ENCODE measurements at places on chromosomes 4 and X.

GRCh38 chr4:158871335-158871724 lies 102.5 kb downstream of the FNIP2 start:
- no peak for DNase-seq

- peak; percentile 50 for DNase-seq
Observed at GRCh38 chr4:168648929-168649328, 152.1 kb downstream of the PALLD start.

GRCh38 chrX:43467608-43468234 lies 188.4 kb upstream of the MAOA start:
- DNase-seq = no peak

- DNase-seq = peak; percentile 74
Observed at GRCh38 chr4:150582146-150582872, at the start of gene MAB21L2. Gene MAB21L2, plus strand, starts transcription at chr4:150582151. Its CDS starts 879 bp downstream, at chr4:150583030.

- DNase-seq = no peak
Observed at GRCh38 chrX:109614951-109615350, 10.0 kb downstream of the KCNE5 start.

- DNase-seq = no peak
Observed at GRCh38 chr4:174408841-174409552, 113.3 kb downstream of the HPGD start.

DNA sequence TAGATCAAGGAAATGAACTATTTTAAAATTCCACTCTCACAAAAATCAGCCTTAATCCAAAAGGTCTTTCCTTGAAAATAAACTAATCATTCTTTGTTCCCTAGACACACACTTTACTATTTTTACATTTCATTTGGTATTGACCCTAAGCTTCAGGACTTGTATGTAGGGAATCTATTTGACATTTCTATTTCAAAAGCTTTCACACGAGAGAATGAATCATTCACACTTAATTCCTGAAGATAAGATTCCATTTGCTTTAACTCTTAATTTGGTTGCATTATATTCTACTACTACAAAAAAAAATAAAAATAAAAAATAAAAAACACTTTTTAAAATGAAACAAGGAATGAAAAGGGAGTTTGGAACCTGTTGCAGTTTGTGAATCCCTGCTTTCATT lies 43.7 kb downstream of the EDNRA start:
- DNase-seq = no peak

DNA sequence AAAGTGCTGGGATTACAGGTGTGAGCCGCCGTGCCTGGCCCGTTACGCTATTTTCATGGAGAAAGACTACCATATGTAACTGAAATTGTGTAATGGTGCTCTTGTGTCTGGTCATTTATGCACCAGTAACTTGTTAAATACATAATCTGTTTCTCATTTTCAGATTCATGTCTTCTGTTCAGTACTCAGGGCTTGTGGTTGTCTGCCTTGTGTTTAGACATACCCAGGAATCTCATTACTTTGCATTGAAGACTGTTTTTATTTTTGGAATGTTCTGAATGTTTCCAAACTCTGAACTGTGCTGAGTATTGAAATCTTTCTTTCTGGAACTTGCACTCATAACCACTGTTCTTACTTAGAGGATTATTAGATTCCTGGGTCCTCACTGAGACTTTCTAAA lies 52.8 kb downstream of the PDLIM5 start:
- DNase-seq = peak; percentile 88

DNA sequence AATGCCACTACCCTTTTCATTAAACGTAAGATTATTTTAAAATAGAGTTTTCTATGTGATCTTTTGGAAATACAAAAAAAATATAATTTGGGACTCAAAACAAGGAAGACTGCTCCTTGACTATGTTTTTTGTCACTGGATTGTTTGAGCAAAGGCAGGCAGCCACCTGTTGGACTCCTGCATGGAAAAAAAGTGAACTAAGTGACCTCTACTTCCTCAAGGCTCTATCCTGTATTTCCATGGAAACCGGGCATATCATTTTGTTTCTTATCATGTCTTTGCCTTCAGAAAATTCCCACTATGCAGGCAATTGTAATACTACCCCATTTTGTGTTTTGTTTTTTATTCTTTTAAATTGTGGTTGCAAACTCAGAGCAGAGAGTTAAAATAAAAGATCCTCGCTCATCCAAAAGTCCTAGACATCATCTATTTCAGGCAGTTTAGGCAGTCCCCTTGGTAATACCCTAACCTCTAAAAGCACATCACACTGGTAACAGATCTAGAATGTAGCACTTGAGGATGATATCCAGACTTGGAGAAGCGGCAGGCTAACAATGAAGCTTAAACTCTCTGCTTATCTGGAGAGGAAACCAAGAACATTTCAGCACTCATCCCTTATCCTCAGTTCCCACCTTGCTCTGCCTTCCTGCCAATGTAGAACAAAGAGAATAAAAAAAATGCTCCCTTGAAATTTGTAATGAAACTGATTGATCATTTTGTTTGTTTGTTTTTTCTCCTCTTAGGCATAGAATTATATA lies 165.7 kb downstream of the BANK1 start:
- no peak for DNase-seq

GRCh38 chrX:24149351-24150050 lies at the start of gene ZFX:
Gene ZFX, plus strand, starts transcription at chrX:24149729. Its CDS starts 23,014 bp downstream, at chrX:24172743.
- DNase-seq = peak; percentile 74

DNA sequence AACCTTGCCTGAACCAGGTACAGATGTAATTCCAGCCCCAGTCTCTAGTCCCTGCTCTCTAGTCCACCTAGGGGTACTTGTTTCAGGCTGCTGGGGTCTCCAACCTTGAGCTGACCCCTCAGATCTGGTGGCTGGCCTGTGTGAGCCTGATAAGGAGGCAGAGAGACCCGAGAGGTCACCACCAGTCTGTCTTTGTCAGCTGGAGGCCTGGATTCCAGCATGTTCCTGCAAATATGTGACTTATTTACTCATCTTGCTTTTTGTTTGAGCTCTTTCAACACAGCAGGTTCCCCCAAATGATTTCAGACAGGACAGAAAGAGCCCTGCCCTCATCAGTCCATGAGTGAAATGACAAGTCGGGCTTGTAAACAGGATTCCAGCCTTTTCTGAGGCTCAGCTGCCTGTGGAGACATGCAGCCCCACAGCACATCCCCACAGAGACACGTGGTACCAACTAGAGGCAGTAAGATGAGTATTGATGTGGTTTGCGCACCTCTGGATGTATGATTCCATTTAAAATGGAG lies 37.5 kb upstream of the STK26 start:
- no peak for DNase-seq

GRCh38 chr4:26779224-26779623 lies 81.4 kb upstream of the STIM2 start:
- DNase-seq = no peak

DNA sequence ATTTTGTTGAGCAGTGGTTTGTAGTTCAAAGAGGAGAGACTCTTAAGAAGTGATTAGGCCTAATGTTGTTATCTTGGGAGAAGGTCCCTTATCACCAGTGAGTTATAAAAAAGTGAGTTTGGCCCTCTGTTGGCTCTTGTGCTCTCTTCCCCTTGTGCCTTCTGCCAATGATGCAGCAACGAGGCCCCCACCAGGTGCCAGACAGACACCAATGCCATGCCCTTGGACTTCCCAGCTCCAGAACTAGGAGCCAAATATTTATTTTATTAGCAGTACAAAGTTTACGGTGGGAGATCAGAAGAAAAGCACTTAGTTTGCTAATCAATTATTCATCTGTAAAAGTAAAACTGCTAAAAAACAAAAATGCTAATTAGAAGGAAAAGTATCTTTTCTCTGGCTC lies 22.7 kb upstream of the NAAA start:
- no peak for DNase-seq

DNA sequence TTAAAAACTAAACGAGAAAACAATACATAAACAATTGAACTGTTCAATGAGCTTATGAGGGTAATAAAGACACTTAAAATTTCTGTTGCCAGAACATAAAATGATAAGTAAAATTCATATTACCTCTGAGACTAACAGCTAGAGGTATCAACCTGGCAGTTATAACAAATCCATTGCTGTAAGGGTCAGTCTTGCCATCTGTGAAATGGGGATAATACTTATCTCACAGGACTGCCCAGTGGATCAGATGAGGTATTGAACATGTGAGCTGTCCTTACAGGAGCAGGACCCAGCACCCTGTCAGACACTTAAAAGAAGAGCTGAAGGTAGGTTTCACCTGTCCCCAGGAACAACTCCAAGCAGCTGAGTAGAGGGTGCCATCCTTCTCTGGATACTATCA lies 2.5 kb downstream of the TCEAL3 start:
- DNase-seq = no peak

DNA sequence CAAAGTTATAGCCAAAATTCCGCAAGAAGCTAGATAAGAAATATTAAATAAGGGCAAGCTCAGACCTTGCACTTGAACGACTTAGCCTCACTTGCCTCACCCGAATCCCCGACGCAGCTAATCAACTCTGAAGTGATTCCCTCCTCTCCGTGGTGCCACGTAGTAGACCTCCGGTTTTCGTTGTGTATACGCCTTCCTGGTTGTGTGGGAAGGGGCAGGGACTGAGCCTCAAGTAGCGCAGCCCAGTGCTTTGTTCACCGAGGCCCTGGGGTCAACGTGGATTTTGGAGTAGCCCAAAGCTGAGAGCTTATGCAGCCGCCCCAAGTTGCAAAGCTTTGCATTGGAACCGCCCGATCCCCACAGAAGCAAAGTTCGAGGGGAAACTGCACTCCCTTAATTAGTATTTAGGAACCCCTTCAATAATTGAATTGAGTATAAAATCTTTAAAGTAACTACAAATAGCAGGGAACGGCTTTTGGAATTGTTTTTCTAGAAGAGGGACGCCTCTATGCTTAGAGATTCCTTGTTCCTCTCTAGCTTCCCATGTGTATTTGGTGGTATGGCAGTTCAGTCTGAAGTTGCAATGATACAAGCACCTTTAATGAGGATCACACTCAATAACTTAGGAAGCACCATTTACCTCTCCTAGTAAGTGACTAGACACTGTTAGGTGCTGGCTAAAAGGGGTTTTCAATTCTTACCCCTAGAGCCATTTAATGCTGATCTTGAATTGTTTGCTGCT lies 55.7 kb downstream of the LINC00632 start:
- DNase-seq = peak; percentile 61

- DNase-seq = peak; percentile 16
Observed at GRCh38 chrX:13597874-13598273, 28.5 kb downstream of the EGFL6 start.

DNA sequence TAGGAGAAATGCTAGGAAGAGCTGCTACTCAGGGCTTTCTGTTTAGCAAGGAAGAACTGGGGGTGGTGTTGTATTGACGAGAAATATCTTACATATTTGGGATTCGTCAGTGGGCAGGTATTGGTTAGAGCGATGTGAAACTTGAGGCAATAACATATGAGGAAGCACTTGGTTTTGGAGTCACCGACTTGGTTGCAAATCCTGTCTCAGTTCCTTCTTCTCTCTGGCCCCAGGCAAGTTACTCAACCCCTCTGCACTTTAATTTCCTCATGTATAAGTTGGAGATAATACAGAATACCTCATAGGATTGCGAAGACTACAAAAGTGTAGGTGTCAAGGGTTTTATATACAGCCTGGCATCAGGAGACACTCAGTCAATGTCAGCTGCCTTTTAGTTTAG lies 34.1 kb downstream of the GPAT3 start:
- DNase-seq = no peak

GRCh38 chrX:46628460-46629371 lies 55.2 kb downstream of the CHST7 start:
- DNase-seq = peak; percentile 39

DNA sequence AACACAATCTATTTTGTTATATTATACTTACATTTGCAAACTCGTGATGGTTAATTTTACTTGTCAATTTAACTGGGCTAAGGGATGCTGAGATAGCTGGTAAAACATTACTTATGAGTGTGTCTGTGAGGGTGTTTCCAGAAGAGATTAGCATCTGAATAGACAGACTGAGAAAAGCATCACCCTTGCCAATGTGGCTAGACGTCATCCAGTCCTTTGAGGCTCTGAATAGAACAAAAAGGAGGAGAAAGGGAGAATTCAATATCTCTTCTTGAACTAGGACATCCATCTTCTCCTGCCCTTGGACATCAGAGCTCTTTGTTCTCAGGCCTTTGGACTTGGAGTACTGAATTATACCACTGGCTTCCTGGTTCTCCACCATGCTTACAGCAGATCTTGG lies 154.6 kb downstream of the EPHA5 start:
- no peak for DNase-seq

- DNase-seq = no peak
Observed at GRCh38 chr4:142707401-142707800, 138.7 kb downstream of the INPP4B start.

- no peak for DNase-seq
Observed at GRCh38 chrX:10015355-10015722, 48.2 kb downstream of the CLDN34 start.

- DNase-seq = no peak
Observed at GRCh38 chr4:26206999-26207398, 113.8 kb upstream of the RBPJ start.

DNA sequence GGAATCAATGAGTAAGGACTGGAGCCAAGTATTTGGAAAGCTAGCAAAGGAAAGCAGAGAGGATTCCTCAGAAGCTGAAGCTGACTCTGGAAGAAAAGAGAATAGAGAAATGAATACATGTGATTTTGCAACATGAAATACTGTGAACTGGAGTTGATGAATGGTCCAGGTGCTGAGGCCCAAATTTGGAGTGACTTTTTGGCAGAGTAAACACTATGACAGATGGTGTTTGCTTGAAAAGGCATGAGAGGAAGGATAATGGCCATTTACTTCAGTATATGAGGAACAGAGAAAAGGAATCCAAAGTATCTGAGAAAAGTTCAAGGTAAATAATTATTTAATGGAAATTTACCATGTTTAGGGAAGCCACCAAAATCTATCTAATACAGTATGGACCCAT lies 236.7 kb downstream of the SLITRK2 start:
- no peak for DNase-seq

GRCh38 chr4:3651267-3651845 lies 114.8 kb upstream of the ADRA2C start:
- DNase-seq = no peak

GRCh38 chr4:37439809-37440474 lies 195.4 kb downstream of the NWD2 start:
- no peak for DNase-seq

- DNase-seq = no peak
Observed at GRCh38 chr4:174210952-174211490, 72.4 kb downstream of the FBXO8 start.

DNA sequence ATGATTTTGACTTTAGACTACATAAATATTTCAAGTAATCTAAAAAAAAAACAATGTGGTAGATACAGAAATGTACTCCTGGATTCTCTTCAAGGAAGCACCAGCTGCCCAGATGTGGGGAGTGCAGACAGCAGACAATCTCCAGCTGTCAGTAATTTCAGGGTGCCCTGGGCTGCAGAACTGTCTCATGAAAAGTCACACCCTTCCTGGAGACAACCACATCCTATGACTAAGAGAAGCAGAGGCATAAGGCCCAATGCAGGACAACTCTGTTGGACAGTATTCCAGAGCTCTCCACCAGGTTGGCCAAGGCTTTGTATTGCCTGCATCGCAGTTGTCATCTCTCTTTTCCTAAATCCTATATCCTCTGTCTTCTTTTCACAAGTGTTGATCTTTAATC lies 34.4 kb upstream of the BLTP1 start:
- peak; percentile 15 for DNase-seq

- DNase-seq = no peak
Observed at GRCh38 chr4:74412225-74412624, 32.7 kb upstream of the AREG start.

GRCh38 chr4:53908661-53909078 lies 155.7 kb downstream of the CHIC2 start:
- DNase-seq = peak; percentile 93

- no peak for DNase-seq
Observed at GRCh38 chrX:132468454-132468853, 20.4 kb downstream of the MBNL3 start.

Measured in adipocyte (in vitro differentiated cells).